ENCODE measurements at places on chromosomes 6 and 20. TPM values are rescaled to one million over a fixed set of nuclear protein-coding genes. Genes with fewer than 3 reads are reported as not detected.

TRIM40 gene
- total RNA-seq, result not detected

CCN6 gene
- 3.0 TPM for total RNA-seq

SRC gene
- total RNA-seq, result 24.9 TPM

RGS17 gene
- 8.7 TPM for total RNA-seq

ZNF217 gene
- 210 TPM for total RNA-seq

MRAP2 gene
- total RNA-seq, result 2.5 TPM

CRISP3 gene
- total RNA-seq, result not detected

MTHFD1L gene
- total RNA-seq, result 76.2 TPM

MYLK4 gene
- 0.85 TPM for total RNA-seq

HACE1 gene
- total RNA-seq, result 13.0 TPM

PPP1R14C gene
- total RNA-seq, result not detected

SRSF12 gene
- total RNA-seq, result 0.28 TPM

PLCB4 gene
- total RNA-seq, result 1.5 TPM

FOXQ1 gene
- 11.7 TPM for total RNA-seq

HLA-DRB5 gene
- not detected for total RNA-seq

AIF1 gene
- total RNA-seq, result 0.44 TPM

PROKR2 gene
- not detected for total RNA-seq

HUS1B gene
- 0.74 TPM for total RNA-seq

WFDC12 gene
- total RNA-seq, result not detected

PGC gene
- 0.18 TPM for total RNA-seq

SLC13A3 gene
- total RNA-seq, result 0.31 TPM

MUCL3 gene
- total RNA-seq, result not detected

PSMF1 gene
- 161 TPM for total RNA-seq

BPIFA1 gene
- total RNA-seq, result not detected

MOXD1 gene
- 0.21 TPM for total RNA-seq

LGSN gene
- not detected for total RNA-seq

PRR18 gene
- 0.23 TPM for total RNA-seq

PLCB1 gene
- total RNA-seq, result 0.59 TPM

CTAGE9 gene
- total RNA-seq, result 0.15 TPM

TREML2 gene
- total RNA-seq, result not detected

RSPH9 gene
- 0.28 TPM for total RNA-seq

RSPH3 gene
- total RNA-seq, result 8.1 TPM

MAS1 gene
- total RNA-seq, result not detected

OR2W1 gene
- total RNA-seq, result not detected

MYO6 gene
- 52.3 TPM for total RNA-seq

RBBP8NL gene
- total RNA-seq, result not detected

DCDC2 gene
- total RNA-seq, result 0.15 TPM

TRAPPC3L gene
- not detected for total RNA-seq

BTNL2 gene
- total RNA-seq, result not detected

GPX5 gene
- not detected for total RNA-seq

KCNG1 gene
- 7.4 TPM for total RNA-seq

FERMT1 gene
- 0.95 TPM for total RNA-seq

EYA2 gene
- 1.9 TPM for total RNA-seq

PDE7B gene
- 0.03 TPM for total RNA-seq

PHACTR1 gene
- total RNA-seq, result 0.05 TPM

SLC32A1 gene
- not detected for total RNA-seq

GMPR gene
- total RNA-seq, result 3.5 TPM

NEU1 gene
- total RNA-seq, result 111 TPM

HTR1B gene
- total RNA-seq, result 14.0 TPM

BPIFB4 gene
- total RNA-seq, result not detected

GPR6 gene
- not detected for total RNA-seq

ADGB gene
- not detected for total RNA-seq

PTK7 gene
- 240 TPM for total RNA-seq
